ENCODE measurements at places on chromosomes 1 and 21. TPM values are rescaled to one million over a fixed set of nuclear protein-coding genes. Genes with fewer than 3 reads are reported as not detected.

GRCh38 chr1:109650609-109651008, 5.3 kb upstream of the GSTM4 start:
- H3K4me3 ChIP-seq: no peak overlapping the region
- H3K36me3 ChIP-seq: no peaks in the 10 kb centered on the region
- H3K4me1 ChIP-seq: no peaks in the 10 kb centered on the region
- H3K27ac ChIP-seq: no peak overlapping the region

DNA sequence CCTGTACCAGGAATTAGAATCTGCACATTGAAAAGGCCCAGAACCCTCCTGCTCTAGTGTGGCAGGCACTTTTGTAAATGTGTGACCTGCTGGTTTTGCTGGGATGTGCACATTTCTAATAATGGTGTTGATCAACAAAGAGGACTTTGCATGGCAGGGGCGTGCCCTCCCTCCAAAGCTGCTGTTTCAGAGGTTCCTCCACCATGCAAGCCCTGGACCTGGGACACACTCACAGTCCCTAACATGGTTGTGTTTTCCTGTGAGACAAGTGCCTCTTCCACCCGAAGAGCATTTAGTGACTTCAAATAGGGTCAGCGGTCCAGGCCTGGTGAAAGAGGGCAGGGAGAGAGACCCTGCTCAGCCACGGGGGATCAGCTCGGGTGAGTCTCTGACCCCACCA, 28.1 kb downstream of the TENT5C start:
- no peaks in the 10 kb centered on the region for H3K4me1 ChIP-seq
- H3K27ac ChIP-seq: no peak overlapping the region
- DNase-seq: no peak

DNA sequence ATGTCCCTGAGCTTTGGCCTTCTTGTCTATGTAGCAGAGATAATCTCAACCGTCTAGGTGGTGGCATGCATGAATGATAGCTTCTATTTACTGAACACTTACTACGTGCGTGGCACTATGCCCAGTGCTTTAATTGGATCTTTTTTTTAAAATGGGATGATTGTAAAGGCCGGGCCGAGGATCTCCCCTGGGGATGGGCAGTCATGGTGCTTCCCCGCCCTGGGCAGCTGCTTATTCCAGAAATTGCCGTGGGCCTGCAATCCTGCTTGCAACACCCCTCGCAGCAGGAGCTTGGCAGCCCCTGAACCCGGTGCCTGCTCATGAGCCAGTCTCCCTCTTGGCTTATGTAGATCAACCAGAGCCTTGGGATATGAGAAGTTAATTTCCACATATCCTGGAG, 360.7 kb downstream of the CAMTA1 start:
- no peak overlapping the region for H3K4me3 ChIP-seq
- DNase-seq: no peak
- no peaks in the 10 kb centered on the region for H3K27me3 ChIP-seq
- no peak overlapping the region for H3K27ac ChIP-seq
- H3K4me1 ChIP-seq: no peaks in the 10 kb centered on the region
- H3K36me3 ChIP-seq: no peaks in the 10 kb centered on the region

- H3K4me1 ChIP-seq: no peaks in the 10 kb centered on the region
- no peak overlapping the region for H3K4me3 ChIP-seq
- peaks cover 2% of the 10 kb centered on the region for H3K36me3 ChIP-seq
- no peak overlapping the region for H3K27ac ChIP-seq
- no peak for DNase-seq
- H3K27me3 ChIP-seq: no peaks in the 10 kb centered on the region
Observed at GRCh38 chr1:97841338-97841737, 79.5 kb downstream of the DPYD start.

DNA sequence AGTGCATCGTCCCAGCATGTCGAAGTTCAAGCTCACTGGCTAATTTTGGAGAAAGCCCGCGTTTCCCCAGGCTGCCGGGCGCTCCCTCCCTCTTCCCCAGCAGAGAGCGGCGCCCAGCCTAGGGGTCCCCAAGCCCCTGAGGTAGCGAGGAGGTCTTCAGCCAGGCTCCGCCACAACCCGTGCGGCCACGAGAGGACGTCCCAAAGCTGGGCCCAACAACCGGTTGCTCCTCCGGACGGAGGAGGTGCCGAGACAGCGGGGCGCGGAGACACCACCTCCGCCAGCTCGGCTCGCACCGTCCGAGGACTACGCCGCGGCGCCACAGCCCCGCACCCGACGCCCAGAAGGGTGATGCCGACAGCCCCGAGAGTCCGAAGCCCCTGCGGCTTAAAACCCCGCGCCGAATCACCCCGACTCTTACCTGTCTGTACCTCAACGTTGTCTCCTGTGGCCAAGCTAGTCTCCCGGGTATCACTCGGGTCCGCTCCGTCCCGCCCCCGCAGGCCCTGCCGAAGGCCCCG, at the start of gene DENND2C:
DENND2C (minus strand) TSS at position 488 of the 521 bp plus-strand sequence. CDS start 44,065 bp downstream, outside the sequence.
- DNase-seq: no peak
- no peaks in the 10 kb centered on the region for H3K4me1 ChIP-seq
- H3K27ac ChIP-seq: peak within 1 kb of the TSS; percentile 21
- peak within 1 kb of the TSS; percentile 82 for H3K4me3 ChIP-seq
- no peaks in the 10 kb centered on the region for H3K36me3 ChIP-seq
- H3K27me3 ChIP-seq: peaks cover 6% of the 10 kb centered on the region

- no peak for DNase-seq
- no peak overlapping the region for H3K27ac ChIP-seq
- H3K4me1 ChIP-seq: no peaks in the 10 kb centered on the region
- H3K27me3 ChIP-seq: no peaks in the 10 kb centered on the region
Observed at GRCh38 chr1:6313393-6314200, 52.7 kb upstream of the GPR153 start.

- no peak overlapping the region for H3K4me3 ChIP-seq
- DNase-seq: no peak
- H3K27me3 ChIP-seq: no peaks in the 10 kb centered on the region
- H3K27ac ChIP-seq: no peak overlapping the region
Observed at GRCh38 chr1:228778466-228778865, 43.2 kb downstream of the RHOU start.

The SLAMF8 gene
- total RNA-seq: 0.85 TPM

GRCh38 chr21:17610911-17611310, 1.8 kb downstream of the BTG3 start:
- no peaks in the 10 kb centered on the region for H3K27me3 ChIP-seq
- H3K36me3 ChIP-seq: peaks cover 5% of the 10 kb centered on the region
- peak overlapping the region; percentile 83 for H3K27ac ChIP-seq

DNA sequence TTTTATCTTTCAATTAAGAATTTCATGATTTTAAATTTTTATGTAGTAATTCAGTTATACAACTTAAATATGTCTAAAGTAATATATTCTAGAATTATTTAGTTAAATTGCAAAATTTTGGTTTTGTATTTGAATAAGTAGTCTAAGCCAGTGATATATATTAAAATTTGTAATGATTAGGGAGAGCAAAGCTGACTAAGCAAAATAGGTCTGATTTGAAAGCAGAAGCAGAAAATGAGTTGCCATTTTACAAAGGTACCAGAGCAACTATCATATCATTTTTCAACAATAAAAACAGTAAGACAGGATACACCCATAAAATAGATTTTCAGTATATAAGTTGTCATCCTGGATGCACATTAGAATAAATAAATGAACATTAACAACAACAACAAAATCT, 177.9 kb downstream of the COP1 start:
- H3K27ac ChIP-seq: no peak overlapping the region
- H3K27me3 ChIP-seq: no peaks in the 10 kb centered on the region

The SMCP gene
- not detected for total RNA-seq

Data from T-cell (primary cell).